PC-9 (cell line): ENCODE measurements at places on chromosomes 5 and 9. TPM values are rescaled to one million over a fixed set of nuclear protein-coding genes. Genes with fewer than 3 reads are reported as not detected.
A peak's percentile ranks its signal among the peaks of the same experiment; 100 is the strongest.

DNA sequence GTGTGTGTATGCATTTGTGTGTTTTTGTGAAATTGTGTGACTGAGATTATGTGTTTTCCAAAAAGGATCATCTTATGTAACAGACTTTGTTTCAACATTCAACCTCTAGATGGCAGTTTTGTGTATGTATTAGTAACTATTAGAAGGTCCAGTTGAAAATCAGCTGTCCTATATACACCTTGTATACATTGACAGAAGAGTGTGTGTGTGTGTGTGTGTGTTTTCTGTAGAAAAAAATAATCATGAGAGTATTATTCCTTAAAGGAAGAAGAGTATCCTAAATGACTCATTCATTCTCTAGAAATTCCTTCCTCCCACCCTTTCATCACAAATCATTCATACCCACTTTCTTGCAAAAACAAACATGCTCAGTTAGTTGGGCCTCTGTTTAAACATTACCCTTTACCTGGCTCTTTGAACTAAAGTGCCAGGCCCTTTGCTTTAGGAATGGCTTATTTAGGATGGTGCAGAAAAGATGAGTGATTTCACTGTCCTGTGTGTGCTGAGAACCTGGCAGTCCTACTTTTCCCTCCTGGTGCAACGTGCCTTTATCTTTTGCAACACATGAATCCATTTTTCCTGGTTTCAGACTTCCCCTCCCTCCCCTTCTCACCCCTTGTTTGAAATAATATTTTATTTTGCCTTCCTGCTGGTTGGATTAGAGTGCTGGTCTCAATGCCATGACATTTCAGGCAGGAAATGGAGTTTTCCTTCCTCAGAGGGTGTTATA lies 152.2 kb downstream of the ARHGAP26 start:
- DNase-seq: peak; percentile 67

GRCh38 chr5:15500325-15501001 lies 483 bp downstream of the FBXL7 start:
- DNase-seq: no peak

DNA sequence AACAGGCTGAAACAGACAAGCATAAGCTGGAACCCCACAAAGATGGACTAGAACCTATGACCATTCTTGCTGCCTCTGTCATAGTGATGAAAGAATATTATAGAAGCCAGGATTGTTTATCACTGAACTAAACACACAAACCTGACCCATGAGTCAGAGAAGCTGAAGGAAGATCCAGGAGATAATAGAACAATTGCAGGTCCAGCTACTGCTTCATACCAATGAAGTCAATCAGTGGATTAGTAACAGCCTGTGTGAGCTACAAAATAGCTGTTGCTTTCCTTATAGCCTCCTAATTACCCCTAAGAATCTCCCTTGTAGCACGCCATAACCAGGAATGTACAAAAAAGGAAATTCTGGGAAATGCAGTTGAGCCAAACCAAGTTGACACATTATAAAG lies 459.9 kb upstream of the ZNF462 start:
- DNase-seq: peak; percentile 81

DNA sequence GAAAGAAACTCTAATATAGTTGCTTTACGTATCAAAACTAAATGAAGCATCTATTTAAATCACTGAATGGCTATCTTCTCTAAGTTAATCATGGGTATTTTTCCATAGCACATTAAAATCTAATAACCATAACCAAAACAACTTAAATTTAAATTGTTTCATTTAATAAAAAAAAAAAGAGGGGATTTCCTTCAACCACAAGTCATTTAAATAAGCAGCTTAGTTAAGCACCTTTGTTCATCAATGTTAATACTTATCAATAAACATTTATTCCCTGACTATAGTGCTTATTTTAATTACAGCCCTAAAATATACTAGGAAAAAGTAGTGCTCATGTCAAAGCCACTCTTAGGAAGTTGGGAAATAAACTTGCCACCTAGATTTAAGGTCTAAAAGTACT lies 30.3 kb downstream of the ZNF608 start:
- DNase-seq: no peak

DNA sequence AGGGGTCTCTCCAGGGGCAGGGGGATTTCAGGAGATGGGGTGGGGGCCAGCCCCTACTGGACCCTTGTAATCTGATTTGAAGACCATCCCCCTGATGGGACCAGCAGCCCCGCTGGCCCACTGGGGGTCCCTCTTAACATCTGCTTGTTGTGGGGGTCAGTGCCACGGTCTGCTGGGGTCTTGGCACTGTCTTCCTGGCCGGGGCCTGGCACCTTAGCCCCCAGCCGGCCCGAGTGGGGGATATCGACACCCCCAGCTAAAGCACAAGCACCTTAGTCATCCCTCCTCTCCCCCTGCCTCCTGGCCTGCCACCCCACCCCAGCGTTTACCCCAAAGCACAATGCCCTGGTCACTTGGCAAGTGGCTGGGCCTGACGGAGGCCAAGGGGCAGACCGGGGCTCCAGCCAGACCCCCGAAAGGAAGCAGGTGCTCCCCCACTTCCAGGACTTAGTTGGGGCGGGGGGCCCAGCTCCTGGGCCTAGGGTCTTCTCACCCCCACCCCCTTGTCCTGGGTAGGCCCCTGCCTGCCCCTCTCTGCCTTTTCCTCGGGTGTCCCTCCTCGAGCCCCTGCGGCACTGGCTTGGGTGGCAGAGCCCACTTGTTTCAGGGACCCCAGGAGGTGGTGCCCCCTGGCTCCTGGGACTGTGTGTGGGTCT lies 1.4 kb upstream of the NFX1 start:
- DNase-seq: no peak

GRCh38 chr9:124197177-124198095 lies 60.3 kb upstream of the NEK6 start:
- no peak for DNase-seq

CCDC192 gene
- not detected in 2 replicates for total RNA-seq
